ENCODE measurements at places on chromosomes 1 and 21.

DNA sequence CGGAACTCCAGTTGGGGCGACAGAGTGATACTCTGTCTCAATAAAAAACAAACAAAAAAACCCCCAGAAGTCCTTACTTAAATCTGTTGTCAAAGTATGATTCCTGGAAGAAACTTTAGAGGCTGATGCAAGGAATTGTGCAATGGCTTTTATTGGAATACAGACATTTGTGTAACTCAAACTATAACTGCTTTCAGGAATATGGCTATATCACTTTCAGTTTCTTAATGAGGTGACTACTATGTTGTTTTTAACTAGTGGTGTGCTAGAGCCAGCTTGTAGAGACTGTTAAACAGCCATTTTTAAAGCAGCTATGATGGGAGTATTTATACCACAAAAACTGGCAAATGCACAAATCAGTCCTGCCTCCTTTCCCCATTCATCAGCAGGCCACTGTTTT, 22.7 kb upstream of the DNAJC28 start:
- DNase-seq: no peak

- DNase-seq: peak; percentile 23
Observed at GRCh38 chr1:167328816-167329483, 108.3 kb downstream of the POU2F1 start.

GRCh38 chr1:6507461-6507911, 16.0 kb upstream of the PLEKHG5 start:
- DNase-seq: no peak

GRCh38 chr21:17848228-17848627, 29.1 kb upstream of the C21orf91 start:
- no peak for DNase-seq

- DNase-seq: peak; percentile 48
Observed at GRCh38 chr1:25031966-25032667, 102.0 kb upstream of the RUNX3 start.

DNA sequence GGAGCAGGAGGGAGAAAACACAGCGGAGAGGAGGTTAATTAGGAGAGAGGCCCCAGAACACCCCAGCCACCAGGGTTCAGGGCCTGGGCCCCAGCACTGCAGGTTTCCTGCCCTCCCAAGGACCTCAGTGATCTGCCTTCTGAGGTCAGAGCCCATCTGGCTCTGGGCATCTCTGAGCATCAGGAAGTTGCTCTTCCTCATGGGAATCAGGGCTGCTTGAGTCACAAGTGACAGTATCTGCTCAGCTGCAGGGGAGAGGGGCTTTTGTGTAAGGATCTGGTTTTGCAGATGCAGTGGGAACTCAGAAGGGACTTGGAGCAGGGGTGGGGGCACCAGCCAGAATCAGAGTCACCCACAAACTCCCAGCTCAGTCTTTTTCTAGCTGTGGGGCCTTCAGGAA, 472.1 kb downstream of the PTPRU start:
- DNase-seq: no peak

DNA sequence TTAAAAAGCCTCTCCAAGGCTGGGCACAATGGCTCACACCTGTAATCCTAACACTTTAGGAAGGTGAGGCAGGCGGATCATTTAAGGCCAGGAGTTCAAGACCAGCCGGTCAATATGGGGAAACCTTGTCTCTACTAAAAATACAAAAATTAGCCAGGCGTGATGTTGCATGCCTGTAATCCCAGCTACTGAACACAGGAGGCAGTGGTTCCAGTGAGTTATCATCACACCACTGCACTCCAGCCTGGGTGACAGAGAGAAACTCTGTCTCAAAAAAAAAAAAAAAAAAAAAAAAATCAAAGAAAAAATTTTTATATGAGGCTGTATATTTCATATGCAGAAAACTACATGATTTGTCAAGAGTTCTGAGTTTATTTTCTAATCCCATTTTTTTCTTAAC, 1107.1 kb upstream of the TMPRSS15 start:
- DNase-seq: no peak

GRCh38 chr1:9320520-9321479, 28.1 kb downstream of the SPSB1 start:
- no peak for DNase-seq

DNA sequence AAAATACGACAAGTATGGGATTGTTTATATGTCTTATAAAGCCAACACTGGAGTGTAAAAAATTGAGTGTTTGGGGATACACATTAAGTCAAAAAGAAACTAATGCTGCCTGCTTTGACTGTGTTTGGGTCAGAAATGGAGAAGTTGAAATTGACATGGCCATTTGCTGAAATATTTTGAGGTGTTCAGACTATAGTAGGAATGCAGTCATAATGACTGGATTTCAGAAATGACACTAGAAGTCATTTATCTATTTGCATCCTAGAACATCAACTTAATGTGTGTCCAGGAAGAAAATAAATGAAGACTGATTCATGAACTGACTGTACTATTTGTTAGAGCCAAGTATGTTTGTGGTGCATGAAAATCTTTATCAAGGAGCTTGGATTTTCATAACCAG, 28.4 kb downstream of the RASAL2 start:
- no peak for DNase-seq

GRCh38 chr1:115783311-115783710, 14.8 kb upstream of the CASQ2 start:
- no peak for DNase-seq

GRCh38 chr1:231315887-231316286, 21.8 kb downstream of the EXOC8 start:
- DNase-seq: peak; percentile 21

DNA sequence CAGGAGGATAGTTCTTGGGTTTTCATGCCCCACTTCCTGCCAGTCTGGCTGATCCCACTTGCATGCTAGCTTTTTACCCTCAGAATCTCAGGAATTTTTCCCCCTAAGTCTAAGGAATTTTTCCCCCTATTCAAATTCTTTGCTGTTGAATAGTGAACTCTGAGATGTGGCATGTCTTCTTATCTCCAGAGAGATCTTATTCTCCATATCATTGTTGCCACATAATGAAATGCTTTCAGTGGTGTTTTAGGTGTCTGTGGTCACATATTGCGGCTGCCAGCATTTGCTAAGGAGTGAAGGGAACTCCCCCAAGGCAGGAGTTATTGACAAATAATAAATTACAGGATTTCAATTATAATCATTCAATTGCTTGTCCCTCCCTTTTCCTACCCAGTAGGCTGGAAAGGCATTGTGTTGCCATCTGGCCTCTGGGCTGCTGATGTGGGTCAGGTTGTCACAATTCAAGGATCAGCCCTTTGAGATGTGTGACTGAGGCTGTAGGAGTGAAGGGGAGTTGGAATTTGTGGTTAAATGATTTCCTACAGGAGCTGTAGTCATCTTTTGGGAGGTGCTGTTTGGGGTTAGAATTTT, 3.9 kb upstream of the FLG start:
- DNase-seq: no peak

DNA sequence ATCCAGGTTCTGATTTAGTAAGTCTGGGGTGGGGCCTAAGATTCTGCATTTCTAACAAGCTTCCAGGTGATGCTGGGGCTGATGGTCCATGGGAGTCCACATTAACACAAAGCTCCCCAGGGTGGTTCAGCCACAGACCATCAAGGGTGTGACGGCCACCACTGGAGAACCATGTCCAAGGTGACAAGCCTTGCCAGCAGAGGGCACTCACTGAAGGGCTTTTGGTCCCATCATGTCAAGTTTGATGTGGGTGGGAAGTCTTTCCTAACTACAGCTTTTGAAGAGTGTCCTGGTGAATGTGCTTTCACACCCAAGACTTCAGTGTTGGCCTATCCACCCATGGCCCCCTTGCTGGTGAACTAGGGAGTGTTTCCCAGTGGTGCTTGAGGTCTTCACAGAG, 67.1 kb downstream of the UBE2T start:
- no peak for DNase-seq

GRCh38 chr1:2480986-2481364, 4.9 kb downstream of the PLCH2 start:
- DNase-seq: no peak

GRCh38 chr1:175842550-175842949, 99.2 kb upstream of the TNR start:
- DNase-seq: no peak

- no peak for DNase-seq
Observed at GRCh38 chr1:114023377-114023776, 44.1 kb downstream of the OLFML3 start.

- no peak for DNase-seq
Observed at GRCh38 chr21:36474591-36474990, 5.3 kb downstream of the CLDN14 start.

GRCh38 chr1:230218667-230219066, 151.6 kb downstream of the GALNT2 start:
- no peak for DNase-seq

DNA sequence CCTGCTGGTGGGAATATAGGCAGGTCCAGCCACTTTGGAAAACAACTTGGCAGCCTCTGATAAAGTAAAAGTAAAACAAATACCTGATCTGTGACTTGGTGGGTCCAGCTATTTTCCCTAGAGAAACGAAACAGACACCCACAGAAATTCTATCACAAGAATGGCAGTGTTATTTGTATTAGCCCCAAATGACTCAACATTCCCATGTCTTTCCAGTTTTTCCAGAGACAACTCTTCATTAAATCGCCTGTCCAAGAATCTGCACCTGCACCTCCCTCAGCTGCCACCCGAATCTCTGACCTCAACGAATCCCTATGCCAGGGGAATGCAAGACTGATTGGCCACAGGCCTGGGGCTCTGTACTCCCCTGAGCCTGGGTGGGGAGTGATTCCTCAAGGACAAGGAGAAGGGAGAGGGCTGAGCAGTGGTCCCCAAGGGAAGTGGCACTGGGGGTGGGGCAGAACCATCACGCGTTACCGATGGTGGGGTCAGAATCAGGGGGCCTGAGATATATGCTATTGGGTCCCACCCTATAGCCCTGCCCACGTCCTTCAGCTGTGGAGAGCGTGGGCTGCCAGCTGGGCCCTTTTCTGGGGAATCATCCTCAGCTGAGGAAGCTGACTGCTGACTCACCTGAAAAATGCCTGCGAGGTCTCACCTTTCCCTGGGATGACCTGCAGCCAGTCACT, 553.0 kb downstream of the PTPRU start:
- no peak for DNase-seq
